ENCODE measurements at places on chromosomes 4 and X.
A peak's percentile ranks its signal among the peaks of the same experiment; 100 is the strongest.

DNA sequence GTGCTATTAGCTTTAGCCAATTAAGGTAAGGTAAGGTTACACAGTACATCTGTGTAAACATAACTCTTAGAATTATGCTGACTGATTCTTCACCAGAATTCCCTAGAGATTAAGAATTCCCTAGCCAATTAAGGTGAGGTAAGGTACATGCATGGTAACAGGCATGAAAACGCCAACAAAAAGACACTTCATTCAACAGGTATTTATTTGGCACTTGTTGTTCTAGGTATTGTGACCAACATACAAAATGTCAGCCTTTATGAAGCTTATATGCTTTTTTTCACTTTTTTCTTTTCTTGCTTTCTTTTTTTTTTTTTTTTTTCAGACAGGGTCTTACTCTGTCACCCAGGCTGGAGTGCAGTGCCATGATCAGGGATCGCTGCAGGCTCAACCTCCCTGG is 47.2 kb downstream of the EDNRA start:
- no peak for DNase-seq

- DNase-seq, result peak; percentile 39
Measured at GRCh38 chrX:87664381-87664780, 146.8 kb downstream of the KLHL4 start.

DNA sequence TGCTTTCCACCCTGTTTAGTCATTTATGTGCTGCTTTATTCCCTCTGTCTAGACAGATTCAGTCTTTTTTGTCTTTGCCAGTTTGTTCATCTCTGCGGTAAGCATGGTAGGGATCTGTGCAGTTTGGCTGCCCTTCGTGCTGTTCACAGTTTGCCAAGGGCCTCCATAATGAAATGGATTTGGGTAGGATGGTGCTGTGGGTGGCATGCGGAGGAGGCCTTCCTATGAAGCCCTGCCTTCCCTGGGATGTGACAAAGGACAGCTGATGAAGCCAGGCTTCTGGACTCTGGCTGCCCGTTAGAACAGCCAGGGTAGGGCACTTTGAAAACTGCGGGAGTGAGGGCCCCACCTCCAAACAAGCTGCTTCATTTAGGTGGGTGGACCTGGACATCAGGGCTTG is 47.4 kb downstream of the PTTG2 start:
- no peak for DNase-seq

- DNase-seq, result no peak
Measured at GRCh38 chr4:121041307-121042090, 30.8 kb downstream of the NDNF start.

DNA sequence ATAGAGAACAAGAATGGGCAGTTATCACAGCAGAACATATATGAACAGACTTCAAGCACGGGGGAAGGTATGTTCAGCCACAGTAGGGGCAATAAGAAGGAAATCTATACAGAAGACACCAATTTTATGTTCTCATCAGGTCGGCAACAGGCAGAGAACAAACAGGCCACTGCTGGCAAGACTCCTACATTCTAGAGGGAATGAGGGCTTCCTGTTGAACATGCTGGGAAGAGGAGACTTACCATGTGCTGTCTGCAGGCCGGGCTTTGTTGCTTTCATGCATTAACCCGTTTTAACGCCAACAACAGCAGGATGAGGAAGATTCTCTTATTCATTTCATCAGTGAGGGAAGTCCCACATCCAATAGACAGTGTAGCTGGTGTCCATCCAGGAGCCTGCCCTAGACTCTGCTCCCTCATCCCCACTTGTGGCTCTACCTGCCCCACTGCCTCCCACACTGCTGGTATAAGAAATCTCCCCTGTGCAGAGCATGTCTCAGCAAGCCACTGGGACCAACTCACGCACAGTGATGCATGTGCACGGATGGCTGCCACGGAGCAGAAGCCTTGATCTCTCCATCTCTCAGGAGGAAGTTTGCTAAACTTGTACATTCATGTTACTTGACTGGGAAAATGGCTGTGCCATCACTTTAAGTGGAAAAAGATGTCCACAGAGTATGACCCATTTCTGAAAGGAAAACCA is 84.5 kb downstream of the ACOX3 start:
- peak; percentile 51 for DNase-seq

- DNase-seq, result no peak
Measured at GRCh38 chr4:36328130-36328529, 46.7 kb downstream of the DTHD1 start.

- no peak for DNase-seq
Measured at GRCh38 chrX:69010339-69010738, 154.9 kb downstream of the PJA1 start.

- no peak for DNase-seq
Measured at GRCh38 chr4:126018274-126018673, 703.5 kb downstream of the FAT4 start.

- DNase-seq, result no peak
Measured at GRCh38 chrX:41887691-41888090, 35.7 kb downstream of the CASK start.

- no peak for DNase-seq
Measured at GRCh38 chr4:150164956-150165629, 86.8 kb downstream of the DCLK2 start.

GRCh38 chr4:152971053-152971452 is 34.9 kb downstream of the FHDC1 start:
- DNase-seq, result no peak
